Esophagus squamous epithelium (tissue), 5 donors: ENCODE measurements at places on chromosomes 3 and 15.

DNA sequence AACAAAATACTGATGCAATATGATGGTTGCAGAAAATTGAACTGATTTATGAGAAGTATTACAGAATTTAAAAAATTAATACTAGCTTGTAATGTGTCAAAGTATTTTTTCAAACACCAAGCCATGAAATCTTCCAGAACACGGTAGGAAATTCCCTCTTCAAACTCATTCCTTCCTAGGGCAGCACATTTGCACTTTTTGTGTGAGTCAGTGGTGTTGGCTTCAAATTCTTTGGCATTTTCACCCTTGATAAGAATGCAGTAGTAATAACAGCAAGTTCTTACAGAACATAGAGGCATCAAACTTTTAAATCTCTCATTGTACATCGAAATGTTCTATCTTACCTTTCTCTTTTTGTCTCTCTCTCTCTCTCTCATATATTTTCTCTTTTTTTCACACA lies 191.8 kb downstream of the CGGBP1 start:
- DNase-seq: no peak

GRCh38 chr3:151226088-151226563 lies 23.1 kb upstream of the GPR171 start:
- DNase-seq: no peak

- no peak for DNase-seq
Observed at GRCh38 chr3:74267131-74267530, 347.3 kb downstream of the CNTN3 start.

- DNase-seq: no peak
Observed at GRCh38 chr3:147816752-147817151, 407.6 kb downstream of the ZIC1 start.

- DNase-seq: no peak
Observed at GRCh38 chr3:185677146-185677829, 91.2 kb downstream of the SENP2 start.
